Hippocampal formation (tissue), 2 donors: ENCODE measurements at places on chromosomes 13 and 19.
A peak's percentile ranks its signal among the peaks of the same experiment; 100 is the strongest.

- DNase-seq: no peak
These were observed at the start of gene DOCK6 for GRCh38 chr19:11261971-11262839. DOCK6 (minus strand) TSS chr19:11262524; CDS start chr19:11262440, 84 bp downstream.

DNA sequence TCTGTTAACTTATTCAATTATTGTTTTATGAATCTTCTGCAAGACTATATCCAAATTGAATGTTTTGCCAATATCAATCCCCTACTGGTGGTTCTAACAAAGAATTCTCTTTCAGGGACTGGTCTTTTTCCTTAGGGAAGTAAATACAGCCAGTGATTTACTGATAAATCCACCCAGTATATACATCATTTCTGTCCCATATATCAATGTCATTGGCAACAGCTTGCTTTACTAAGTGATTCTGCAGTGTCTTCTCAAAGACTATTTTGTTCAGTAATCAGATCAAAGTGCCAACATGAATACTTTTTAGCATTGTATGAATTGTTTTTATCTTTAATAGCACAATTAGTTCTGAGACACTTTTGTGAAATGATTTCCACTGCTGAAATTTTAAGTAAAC is 114.0 kb upstream of the OBI1 start:
- no peak for DNase-seq

- DNase-seq: no peak
These were observed 1738.2 kb upstream of the MIR17HG start for GRCh38 chr13:89609318-89609717.

- DNase-seq: no peak
These were observed 507.0 kb downstream of the DACH1 start for GRCh38 chr13:71360041-71360440.

- DNase-seq: no peak
These were observed 2.7 kb downstream of the RGCC start for GRCh38 chr13:41460074-41460465.

DNA sequence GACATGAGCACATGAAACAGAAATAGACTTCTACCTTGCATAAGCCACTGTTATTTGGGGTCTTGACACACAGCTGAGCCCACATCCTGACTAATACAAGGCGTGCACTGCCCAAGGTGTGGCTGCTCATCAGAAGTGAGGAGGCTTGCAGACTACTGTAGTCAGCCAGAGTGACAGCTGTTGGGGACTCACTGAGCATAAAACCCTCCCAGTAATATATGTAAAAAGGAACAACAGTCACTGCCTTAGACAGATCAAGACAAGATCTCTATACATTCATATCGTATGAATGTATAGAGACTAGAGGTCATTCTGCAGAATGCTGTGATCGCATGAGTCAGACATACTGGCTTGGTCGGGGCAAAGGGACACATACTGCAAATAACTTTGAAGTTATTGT is 4.1 kb upstream of the C1QTNF9B start:
- no peak for DNase-seq

- no peak for DNase-seq
These were observed 4.9 kb downstream of the SLAIN1 start for GRCh38 chr13:77702366-77702765.

- no peak for DNase-seq
These were observed 8.2 kb downstream of the IL4I1 start for GRCh38 chr19:49888510-49888824.

- no peak for DNase-seq
These were observed 199.9 kb downstream of the B3GLCT start for GRCh38 chr13:31399690-31400089.

GRCh38 chr19:29489172-29489951 is 36.4 kb upstream of the VSTM2B start:
- DNase-seq: no peak

GRCh38 chr13:90868321-90868920 is 479.1 kb upstream of the MIR17HG start:
- peak; percentile 36 for DNase-seq

- DNase-seq: no peak
These were observed 18.1 kb downstream of the GADD45B start for GRCh38 chr19:2494084-2494446.

DNA sequence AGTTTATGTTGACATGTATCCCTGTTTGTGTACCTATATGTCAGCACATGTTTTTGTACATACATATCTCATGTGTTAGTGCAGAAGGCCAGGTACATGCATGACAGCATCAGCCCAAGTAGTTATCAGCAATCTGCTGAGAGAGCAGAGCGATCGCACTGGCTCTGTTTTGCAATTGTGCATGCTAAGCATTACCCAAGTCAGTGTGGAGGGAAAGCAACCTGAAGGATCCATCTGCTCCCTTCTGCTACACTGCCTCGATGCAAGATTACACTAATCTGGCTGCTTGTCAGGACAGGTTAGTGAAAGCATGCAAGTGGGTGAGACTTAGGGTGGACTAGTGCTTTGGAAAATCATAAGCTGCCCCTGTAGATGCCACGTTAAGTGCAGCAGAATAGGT is 211.8 kb downstream of the PCCA start:
- DNase-seq: no peak

DNA sequence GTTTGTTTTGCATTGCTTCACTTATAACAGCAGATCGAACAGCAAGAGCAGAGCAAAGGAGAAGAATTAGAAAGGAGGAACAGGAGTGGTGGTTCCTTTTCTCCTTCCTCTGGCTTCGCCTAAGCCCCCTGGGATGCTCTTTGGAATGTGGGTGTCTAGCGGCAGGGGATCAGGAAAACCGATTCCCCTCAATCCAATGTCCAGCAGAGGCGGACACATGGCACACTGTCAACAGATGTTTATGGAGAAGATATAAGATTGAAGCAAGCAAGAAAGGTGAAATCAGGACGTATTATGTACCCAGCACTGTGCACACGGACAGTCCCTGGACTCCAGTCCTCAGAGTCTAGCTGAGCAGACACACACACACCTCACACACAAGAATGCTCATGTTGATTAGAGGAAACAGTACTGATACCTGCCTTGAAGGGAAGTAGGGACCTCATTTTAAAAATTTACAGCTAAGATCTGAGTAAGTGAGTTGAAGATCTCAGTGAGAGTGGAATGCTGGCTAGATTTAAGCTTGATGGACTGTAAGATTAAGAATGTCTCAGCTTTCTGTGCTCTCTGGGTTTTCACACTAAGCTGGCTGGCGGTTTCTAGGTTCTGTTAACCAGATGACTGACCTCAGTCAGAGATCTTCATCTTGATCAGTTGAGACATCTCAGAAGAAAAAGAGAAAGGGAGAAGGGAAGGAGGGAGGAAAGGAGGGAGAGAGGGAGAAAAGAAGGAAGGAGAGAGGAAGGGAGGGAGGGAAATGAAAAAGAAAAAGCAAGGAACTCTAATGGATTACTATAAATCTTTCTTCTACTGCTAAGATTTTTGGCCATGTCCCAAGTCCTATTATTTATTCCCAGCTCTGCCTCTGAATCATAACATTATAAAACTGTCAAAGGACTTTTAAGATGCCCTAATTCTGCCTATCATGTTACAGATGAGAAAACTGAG is 44.8 kb downstream of the FLT1 start:
- DNase-seq: no peak

DNA sequence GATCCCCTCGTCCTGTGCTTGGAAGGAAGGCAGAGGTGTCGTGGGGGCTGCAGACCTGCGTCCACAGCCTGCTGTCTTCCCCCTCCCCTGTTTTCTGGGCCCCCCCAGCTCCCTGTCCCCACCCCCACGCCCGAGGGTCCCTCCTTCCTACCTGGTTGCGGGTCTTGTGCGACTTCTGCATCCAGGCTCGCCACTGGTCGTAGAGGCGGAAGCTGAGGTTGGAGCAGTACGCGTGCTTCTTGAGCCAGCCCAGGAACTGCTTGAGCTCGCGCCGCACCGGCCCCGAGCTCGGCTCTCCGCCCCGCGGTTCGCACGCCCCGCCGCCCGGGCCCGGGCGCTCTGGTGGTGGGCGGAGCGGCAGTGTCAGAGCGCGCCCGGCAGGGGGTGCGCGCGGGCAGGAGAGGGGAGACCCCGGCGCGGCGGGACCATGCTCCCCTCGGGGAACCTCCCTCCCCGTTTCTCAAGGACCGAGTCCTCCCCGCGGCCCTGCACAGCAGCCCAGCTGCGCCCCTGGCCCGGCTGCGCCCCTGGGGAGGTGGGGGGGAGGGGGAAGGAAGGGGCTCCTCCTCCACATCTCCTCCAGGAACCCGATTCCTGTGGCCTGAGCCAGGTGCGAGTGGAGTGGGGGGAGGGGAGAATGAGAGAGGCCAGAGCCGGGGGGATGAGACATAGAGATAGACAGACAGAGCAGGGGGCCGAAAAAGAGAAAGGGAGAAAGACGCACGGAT is 5.7 kb downstream of the REX1BD start:
- DNase-seq: no peak

DNA sequence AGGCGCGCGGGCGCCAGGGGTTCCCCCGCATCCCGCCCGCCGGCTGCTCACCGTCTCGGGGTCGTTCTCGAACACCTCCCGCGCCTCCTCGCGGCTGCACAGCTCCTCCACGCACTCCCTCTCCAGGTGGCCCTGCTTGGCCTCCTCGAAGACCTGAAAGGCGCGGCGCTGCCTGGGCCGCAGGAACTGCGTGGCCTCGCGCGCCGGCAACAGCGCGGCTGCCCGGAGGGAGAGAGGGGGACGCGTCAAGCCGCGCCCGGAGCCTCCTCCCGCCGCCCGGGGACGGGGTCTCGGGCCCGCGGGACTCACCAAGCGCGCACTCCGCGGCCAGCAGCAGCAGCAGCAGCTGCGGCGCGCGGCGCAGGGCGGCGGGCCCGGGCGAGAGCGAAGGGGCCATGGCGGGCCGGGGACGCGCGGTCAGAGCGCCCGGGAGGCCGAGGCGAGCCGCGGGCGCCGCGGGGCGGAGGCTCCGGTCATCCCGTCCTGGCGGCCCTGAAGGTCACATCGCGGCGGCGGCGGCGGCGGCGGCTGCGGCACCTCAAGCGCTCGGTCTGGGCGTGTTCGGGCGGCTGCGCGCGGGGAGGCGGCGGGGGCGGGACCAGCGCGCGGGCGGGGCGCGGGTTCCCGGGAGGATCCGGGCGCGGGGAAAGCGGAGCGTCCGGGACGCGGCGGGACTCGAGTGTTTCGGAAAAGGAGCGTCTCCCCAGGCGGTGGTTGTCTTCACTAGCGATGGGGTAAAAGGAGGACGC is at the start of gene GAS6:
TSS of gene GAS6 (minus strand) at position 553 of the 749 bp plus-strand sequence. CDS start at position 397, 156 bp downstream.
- no peak for DNase-seq

- DNase-seq: no peak
These were observed 17.1 kb downstream of the PLEKHF1 start for GRCh38 chr19:29682236-29682895.

DNA sequence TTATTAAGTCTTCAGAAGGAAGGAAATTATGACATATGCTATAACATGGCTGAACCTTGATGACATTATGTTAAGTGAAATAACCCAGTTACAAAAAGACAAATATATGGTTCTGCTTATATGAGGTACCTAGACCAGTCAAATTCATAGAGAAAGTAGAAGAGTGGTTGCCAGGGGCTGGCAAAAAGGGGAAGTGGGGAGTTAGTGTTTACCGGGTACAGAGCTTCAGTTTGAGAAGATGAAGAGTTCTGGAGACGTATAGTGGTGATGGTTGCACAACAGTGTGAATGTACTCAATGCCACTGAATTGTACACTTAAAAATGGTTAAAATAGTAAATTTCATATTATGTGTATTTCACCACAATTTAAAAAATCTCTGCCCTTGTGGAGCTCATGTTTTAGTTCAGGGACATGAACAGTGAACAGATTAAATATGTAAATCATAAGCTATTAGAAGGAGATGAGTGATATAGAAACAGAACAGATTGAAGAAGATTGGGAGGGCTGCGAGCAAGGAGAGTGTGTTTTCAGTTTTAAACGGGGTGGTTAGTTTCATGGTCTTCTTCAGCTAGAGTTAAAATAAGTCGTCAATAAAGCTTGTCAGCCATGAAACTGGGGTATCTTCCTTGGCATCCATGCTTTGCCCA is 355.2 kb downstream of the KCNRG start:
- no peak for DNase-seq

DNA sequence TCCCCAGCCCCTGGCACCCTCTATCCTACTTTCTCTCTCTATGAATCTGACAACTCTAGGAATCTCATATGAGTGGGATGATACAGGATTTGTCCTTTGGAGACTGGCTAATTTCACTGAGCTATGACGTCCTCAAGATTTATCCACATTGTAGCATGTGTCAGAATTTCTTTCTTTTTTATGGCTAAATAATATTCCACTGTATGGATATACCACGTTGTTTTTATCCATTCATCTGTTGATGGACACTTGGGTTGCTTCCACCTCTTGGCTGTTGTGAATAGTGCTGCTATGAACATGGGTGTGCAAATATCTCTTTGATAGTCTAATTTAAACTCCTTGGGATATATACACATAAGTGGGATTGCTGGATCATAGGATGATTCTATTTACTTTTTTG is 24.0 kb upstream of the INSR start:
- DNase-seq: no peak

GRCh38 chr13:34637138-34637537 is 304.9 kb upstream of the NBEA start:
- no peak for DNase-seq

DNA sequence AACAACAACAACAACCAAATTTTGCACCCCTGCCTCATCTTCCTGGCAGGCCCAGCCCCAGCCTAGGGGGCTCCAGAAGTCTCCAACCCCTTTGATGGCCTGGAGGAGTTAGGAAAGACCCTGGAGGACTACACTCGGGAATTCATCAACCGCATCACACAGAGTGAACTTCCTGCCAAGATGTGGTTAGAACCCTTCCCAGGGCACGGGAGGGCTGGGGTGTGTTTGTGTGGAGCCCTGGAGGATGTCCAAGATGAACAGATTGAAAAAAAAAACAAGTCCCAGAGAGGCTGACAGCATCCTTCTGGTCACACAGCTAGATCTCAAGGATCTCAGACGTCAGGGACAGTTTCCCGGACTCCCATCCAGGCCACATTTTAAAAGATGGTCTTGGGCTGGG is 13.3 kb downstream of the APOC1 start:
- no peak for DNase-seq

GRCh38 chr19:13978351-13979243 is 26.3 kb downstream of the DCAF15 start:
- peak; percentile 42 for DNase-seq

DNA sequence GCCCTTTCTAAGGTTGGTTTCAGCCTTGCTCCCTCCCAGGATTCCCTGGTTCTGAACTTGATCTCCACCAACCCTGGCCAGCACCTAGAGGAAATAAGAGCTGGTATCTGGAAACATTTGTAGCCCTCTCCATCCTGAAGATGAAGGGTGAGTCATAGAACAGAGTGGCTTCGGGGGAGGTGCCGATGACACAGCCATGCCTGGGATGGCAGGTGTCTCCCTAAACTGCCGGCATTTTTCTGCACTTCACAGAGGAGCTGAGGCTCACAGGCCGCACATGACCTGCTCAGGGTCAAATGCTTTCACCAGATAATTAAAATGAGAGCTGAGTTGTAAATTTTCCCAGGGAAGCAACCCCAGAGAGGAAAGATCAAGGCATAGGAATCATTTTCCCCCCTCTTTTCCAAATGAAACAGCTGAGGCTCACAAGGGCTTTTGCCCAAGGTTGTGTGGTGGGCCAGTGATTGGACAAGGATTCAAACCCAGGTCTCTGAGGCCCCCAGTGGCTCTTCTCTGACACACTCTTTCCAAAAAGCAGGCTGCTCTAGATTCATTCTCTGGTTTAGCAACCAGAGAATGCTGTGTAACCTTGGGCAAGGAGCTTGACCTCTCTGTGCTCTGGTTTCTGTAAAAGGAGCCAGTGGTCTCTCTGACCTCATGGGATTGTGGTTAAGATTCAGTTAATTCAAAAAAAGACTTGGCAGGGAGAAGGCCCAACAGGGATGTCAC is 1.2 kb upstream of the SLC25A42 start:
- peak; percentile 15 for DNase-seq
